ENCODE measurements at places on chromosomes 12 and 14.

GRCh38 chr14:21093018-21093417 lies 5.4 kb downstream of the ZNF219 start:
- DNase-seq, result no peak

DNA sequence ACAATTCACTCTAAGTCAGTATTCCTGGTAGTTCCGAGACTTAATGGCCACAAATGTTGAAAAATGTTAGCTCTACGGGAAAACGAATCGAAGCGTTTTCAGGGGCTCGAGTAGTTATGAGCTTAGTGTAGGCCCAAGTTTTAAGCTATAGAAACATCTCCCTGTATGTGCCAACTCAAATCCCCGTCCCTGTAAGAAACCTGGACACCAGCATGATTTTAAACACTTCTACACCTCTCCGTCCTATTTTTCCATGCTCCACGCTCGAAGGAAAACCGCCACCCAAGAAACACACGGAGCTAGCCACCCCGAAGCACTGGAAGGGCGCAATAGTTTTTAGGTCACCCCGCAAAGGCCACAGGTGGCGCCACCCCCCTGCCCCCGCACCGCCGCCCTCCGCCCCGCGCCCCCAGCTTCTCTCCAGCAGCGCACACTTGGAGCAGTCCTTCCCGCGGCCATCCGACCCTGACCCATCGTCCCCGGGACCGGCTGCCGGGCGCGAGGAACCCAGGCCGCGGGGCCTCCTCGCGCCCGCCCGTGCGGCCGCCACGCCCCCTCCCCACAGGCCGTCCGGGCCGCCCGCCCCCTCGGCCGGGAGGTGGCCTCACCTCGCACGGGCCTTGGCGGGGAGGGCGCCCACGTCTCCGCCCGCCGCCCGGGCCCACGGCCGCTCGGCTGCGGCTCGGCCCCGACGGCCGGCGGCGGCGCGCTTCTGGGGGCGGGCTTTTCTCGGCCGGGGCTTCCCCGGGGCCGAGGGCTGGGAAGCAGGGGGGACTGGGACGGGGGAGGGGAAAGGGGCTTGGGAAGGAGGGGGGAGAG lies 522 bp downstream of the R3HDM2 start:
- DNase-seq, result no peak

- DNase-seq, result peak; percentile 88
Observed at GRCh38 chr14:96204151-96205058, at the start of gene BDKRB2. Gene BDKRB2 (plus strand): TSS chr14:96204839. CDS start chr14:96237108, 32,269 bp downstream.

- no peak for DNase-seq
Observed at GRCh38 chr14:102644523-102644922, 52.1 kb downstream of the RCOR1 start.

DNA sequence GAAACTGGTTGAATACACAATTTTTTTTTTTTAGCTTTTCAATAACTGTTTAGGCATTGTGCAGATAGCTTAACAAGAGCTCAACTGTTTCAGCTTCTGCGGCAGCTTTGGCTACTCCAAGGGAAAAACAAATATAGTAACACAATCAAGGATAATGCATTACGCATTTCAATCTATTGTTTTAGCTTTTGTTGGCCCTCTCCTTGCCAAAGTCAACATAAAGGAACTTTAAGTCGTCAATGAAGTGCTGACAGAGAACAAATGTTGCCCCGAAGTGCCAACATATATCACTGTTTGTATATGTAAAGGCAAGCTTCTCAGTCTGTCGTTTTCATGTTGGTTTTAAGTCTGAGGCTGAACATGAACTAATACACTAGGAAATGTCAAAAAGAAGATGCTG lies 1087.4 kb upstream of the FLRT2 start:
- peak; percentile 75 for DNase-seq

- no peak for DNase-seq
Observed at GRCh38 chr14:25122211-25122610, 72.3 kb upstream of the STXBP6 start.

- peak; percentile 89 for DNase-seq
Observed at GRCh38 chr12:10160617-10161385, 11.1 kb downstream of the OLR1 start.

DNA sequence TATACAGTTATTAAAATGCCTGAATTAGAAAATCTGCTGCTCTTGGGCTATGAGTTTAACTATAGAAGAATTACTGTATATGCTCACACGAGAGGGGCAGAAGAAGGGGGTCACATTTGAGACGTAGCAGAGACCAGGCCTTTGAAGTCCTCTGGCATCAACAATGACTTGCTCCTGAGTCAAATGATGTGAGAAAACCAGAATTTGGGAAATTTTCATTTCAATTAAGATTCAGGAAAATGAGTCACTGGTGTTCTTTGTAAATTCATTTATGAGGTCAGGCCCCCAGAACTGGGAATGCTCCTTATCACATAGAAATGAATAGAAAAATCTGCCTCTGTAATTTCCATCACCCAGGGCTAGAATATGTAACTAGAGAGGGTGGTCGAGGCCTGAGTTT lies 92.9 kb downstream of the APAF1 start:
- DNase-seq, result no peak

DNA sequence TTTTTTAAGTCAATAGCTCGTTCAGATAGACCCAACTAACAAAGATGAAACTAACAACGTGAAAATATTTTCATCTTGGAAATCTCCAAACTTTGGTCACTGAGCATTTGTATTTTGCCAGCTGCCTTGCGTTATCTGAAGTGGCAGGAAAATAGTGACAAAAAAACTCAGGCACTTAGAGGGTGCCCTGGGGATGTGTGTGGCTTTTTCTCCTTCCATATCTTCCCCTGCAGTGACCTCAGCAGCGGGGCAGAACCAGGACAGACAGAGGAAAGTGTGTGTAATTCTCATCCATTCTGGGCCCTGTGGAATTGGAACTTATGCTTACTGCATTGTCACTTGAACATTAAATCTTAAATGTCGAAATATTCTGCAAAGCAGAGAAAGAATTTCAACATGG lies 152.0 kb downstream of the BCAT1 start:
- no peak for DNase-seq

DNA sequence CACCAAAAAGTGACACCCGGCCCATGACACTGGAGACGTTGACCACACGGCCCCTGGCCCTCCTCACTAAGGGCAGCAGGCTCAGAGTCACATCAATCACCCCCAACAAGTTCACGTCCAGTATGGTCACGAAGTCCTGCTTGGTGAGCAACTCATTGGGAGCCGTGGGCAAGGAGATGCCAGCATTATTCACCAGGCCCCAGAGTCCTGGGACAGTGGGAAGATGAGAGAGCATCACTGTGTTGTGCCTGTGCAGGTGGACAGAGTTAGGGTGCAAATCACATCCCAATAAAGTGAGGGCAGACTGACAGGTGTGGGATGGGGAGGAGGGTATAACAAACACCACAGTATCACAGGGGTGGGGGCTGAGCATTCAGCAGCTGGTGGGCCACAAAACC lies 2.5 kb downstream of the RDH16 start:
- DNase-seq, result no peak

- DNase-seq, result no peak
Observed at GRCh38 chr12:120640861-120641833, 721 bp downstream of the CABP1 start.

DNA sequence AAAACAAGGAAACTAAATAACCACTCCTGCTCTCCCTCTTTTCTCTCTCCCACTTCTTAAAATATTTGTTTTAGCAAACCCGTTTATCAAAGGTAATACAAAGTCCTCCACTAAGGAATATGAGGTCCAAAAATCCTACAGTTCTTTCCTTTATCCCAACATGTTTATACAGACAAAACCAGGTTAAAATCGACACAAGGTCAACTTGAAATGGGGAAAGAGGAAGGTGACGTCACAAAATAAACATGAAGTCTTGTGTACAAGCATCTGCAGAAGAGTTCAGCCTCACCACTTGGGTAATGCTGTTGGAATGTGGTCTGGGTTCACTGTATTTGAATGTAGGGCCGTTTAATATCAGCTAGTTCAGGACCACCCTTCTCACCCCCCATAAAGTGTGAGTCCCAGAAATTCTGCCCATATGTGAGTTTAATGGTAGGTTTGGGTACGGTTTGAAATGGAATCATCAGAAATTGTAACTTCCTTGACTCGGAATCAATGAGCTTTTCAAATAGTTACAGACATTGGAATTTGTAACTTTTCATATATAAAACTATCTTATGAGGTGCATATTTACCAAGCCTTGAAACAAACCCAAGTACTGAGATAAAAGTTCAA lies 120.0 kb upstream of the SLC38A2 start:
- DNase-seq, result no peak

- no peak for DNase-seq
Observed at GRCh38 chr12:91781114-91781513, 364.5 kb downstream of the BTG1 start.

DNA sequence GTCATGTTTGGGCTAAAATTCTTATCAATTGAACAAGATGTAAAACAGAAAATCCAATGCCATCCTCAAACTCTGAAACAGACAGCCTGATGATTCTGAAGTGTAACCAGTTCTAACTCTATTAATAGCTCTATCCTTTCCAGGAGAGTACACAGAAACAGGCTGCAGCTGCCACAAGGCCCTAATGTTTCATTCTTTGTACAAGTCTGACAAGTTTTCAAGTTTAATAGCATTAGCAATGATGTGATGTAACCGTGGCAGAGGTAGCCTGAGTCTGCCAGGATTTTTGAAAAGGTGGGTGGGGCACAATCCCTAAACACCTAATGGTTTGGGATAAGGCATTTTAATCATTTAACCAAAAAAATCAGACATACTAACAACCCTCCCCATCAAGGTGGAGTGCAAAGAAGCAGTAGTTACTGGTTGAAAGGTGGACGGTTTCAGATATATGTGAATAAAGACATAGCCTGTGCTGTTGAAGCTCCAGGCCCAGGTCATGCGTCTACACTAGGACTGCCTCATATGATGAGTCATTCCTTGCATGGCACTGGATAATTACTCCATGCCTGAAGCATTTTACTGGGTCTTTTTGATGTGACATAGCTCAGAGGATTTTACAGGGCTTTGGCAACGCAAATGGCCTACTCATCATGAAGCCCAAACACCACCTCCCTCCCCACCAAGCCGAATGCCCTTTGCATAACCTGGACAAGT lies 145.1 kb upstream of the GRIP1 start:
- DNase-seq, result no peak

- peak; percentile 90 for DNase-seq
Observed at GRCh38 chr12:95607642-95608041, 56.4 kb upstream of the USP44 start.

DNA sequence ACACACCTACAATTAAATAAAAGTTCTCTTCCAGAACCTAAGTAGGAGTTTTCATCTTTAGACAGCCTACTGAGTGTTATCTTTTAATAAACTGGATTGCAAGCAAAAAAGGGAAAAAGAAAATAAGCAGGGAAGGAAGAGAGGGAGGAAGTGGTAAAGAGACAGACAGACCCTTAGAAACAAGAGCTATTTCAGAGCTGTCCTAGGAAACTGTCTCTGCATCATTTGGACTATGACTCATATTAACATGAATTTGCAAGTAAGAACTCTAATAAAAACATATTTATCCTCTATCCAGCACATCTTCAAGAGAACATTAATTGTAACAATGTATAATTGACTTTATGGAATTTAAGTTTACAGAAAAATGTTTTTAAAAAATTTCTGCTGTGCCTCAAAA lies 438.8 kb upstream of the USP15 start:
- DNase-seq, result no peak

DNA sequence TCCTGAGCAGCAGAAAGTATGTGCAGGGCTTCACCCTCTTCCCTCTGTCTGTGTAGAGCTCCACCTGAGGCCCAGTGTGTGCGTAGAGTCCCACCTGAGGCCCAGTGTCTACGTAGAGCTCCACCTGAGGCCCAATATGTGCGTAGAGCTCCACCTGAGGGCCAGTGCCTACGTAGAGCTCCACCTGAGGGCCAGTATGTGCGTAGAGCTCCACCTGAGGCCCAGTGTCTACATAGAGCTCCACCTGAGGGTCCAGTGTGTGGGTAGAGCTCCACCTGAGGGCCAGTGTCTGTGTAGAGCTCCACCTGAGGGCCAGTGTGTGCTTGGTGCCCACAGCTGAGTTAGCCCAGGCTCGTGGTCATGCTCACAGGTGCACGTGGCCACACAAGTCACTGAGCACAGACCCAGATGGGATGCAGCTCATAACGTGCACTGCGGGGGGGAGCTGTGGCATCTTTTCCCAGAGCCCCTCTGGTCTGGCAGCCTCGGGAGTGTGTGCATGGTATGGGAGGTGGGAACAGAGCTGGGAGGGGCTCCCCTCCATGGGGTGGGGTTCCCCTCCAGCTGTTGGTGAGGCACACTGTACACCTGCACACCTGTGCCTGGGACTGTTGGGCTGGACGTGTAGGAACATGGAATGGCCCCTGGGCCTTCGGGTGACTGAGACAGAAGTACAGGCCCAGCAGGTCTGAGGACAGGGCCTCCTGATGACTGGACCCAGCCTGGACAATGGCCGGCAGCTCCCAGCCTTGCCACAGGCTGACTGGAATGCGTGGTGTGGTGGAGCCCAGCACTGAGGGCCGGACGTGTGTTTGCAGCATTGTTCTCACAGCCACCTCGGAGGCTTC lies 20.1 kb downstream of the PACS2 start:
- DNase-seq, result no peak

GRCh38 chr12:121748571-121749265 lies 36.2 kb downstream of the TMEM120B start:
- no peak for DNase-seq

GRCh38 chr12:93467351-93468007 lies at the start of gene MRPL42:
Gene MRPL42 (plus strand): TSS chr12:93467514. CDS start chr12:93469286, 1,772 bp downstream.
- peak; percentile 85 for DNase-seq

DNA sequence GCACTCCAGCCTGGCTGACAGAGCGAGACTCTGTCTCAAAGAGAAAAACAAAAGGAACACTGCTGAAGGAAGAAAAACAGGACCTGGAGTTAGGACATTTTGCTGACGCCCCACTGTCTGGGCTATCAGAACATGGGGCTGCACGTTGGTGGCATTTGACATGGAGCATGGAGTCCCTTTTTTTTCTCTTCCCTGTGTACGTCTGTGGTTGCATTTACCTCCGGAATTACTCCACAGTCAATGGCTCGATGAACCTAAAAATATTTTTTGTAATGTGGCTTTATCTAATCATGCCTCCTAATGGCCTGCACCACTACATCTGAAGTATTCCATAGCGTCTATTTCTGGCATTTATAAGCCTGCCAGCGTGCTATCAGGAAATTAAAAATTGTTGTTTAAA lies 30.7 kb downstream of the TESC start:
- DNase-seq, result no peak

DNA sequence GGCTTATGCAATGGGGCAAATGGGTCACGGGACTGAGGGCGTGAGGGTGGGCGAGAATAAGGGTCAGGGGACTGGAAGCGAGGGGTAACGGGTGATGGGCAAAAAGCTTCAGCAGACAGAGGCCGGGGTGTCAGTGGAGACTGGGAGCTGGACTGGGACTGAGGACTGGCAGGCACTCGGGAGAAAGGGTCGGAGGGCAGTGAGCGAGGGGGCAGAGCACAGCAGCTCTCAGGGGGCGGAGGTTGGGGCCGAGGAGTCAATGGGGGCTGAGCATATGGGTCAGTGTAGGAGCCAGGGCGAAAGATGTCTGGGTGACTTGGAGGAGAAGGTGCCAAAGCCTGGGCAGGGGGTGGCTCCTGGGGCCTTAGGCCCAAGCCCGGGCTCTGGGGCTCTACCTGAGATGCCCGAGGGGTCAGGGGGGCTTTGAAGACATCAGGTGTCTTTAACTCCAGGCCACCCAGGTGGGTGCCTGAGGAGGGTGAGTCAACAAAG lies 20.2 kb downstream of the KMT2D start:
- no peak for DNase-seq

GRCh38 chr12:32502693-32503502 lies 103.5 kb downstream of the FGD4 start:
- DNase-seq, result no peak
